Heart left ventricle (tissue), 16 donors: ENCODE measurements at places on chromosomes 6 and 20.

DNA sequence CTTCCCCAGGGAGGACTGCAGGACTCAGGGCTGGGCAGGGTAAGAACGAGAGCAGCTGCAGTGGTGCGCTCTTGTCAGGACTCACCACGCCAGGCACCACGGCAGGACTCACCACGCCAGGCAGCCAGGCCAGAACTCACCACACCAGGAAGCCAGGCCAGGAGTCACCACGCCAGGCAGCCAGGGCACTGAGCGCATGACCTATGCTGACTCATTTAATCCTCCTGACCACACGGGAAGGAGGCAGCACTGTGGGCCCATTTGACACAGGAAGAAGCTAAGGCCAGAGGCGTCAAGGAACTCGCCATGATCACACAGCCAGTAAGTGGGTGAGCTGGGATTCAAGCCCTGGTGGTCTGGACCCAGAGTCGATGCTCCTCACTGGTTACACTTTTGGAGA is 189.3 kb downstream of the PREX1 start:
- DNase-seq: no peak

- DNase-seq: peak; percentile 55
These were observed 621 bp downstream of the NOL7 start for GRCh38 chr6:13615792-13616120.

GRCh38 chr6:2441601-2442475 is 196.4 kb upstream of the GMDS start:
- no peak for DNase-seq

- DNase-seq: no peak
These were observed 3.9 kb downstream of the SLC22A2 start for GRCh38 chr6:160254467-160255312.

- DNase-seq: no peak
These were observed 16.5 kb downstream of the SMLR1 start for GRCh38 chr6:130843575-130844320.

GRCh38 chr20:64139199-64140060 is 24.8 kb upstream of the MYT1 start:
- DNase-seq: peak; percentile 7

DNA sequence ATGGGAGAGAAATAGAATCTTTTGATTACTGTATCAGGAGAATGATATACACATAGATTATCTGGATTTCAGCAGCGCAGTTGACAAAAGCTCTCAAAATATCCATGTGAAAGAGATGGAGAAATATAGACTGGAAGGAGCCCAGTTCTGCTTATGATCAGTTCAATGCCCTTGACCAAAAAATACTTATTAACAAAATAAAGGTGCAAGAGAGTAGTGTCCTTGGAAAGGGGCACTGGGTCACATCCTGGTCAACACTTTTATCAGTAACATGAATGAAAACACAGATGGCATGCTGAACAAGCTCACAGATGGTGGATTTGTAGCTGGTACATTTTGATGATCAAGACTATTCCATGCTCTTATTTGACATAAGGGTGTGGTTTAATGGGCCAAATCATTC is 63.9 kb upstream of the PLEKHG1 start:
- no peak for DNase-seq

- DNase-seq: no peak
These were observed 59.1 kb upstream of the PRDM1 start for GRCh38 chr6:106026748-106027715.

- DNase-seq: no peak
These were observed 24.9 kb upstream of the SULF2 start for GRCh38 chr20:47810116-47810677.

GRCh38 chr6:89888871-89889270 is 5.4 kb upstream of the GJA10 start:
- DNase-seq: no peak

DNA sequence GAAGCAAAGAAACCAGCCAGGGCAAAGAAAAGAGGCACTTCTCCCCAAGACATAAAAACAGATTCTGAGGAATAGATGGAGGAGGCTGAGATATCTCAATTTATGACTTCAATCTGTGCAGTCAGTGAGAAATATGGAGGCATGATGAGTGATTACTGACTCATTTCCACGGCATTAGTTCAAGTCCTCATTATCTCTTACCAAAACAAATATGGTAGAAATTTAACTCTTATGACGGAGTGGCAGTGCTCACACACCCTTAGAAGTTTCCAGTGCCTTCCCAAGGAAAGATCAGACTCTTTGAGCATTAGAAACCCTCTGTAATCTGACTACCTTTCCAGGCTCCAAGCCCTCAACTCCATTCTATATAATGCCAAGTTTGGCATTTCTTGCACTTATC is 364.1 kb downstream of the ARHGAP18 start:
- no peak for DNase-seq

DNA sequence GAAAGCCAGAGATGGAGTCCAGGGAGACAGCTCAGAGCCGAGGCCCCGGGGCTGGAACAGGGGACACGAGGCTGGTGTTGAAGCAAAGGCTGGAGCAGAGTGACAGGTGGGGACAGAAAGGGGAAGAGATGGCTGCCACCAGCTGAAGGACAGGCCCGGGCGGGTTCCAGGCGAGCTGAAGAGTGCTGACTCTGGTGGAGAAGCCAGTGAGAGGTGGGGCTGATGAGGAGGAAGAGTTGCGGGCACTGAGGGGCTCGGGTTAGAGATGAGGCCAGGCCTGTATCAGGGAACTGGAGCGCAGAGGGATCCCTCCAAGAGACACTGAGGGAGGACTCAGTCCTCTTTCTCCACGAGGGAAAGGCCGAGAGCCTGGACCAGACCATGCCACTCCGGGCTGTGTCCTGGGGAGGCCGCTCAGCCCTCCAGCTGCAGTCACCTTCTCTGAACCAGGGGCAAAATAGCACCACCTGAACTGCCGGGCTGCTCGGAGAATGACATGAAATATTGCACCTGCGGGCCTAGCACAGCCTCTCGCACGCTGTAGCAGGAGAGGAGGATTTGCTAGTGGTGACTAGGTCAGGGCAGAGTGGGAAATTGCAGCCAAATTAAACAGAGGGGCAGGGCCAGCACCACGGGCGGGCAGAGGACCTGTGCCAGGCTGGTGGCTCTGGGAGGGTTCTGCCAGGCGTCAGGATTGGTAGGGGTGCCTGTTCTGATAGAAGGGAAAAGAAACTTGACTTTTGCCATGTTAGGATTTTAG is 175.9 kb downstream of the ZDHHC14 start:
- no peak for DNase-seq

DNA sequence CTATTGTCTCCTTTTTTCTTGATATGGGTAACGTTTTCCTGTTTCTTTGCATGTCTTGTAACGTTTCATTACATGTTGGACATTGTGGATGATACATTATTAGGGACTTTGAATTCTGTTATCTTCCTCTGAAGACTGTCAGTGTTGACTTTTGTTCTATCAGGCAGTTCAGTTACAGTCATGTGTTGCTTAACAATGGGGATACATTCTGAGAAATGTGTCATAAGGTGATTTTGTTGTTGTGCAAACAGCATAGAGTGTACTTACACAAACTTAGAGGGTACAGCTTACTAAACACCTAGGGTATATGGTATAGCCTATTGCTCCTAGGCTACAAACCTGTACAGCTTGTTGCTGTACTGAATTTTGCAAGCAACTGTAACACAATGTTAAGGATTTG is 64.7 kb downstream of the AK9 start:
- no peak for DNase-seq

DNA sequence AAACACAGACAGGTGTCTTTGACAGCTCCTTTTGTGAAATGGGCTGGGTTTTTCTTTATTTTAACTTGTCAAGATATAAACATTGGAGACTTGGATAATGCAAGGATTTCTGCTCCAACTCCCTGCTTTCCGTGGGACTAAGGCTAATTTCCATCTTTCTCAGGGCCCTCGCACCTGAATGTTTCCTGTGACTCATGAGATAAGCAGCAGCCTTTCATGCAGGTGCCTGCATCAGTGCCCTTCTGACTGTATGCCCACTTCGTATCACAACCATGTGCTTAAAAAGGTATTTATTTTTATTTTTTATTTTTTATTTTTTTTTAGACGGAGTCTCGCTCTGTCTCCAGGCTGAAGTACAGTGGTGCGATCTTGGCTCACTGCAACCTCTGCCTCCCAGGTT is 736.1 kb downstream of the DOK5 start:
- DNase-seq: no peak

GRCh38 chr6:87481931-87482330 is 9.2 kb downstream of the SLC35A1 start:
- no peak for DNase-seq

DNA sequence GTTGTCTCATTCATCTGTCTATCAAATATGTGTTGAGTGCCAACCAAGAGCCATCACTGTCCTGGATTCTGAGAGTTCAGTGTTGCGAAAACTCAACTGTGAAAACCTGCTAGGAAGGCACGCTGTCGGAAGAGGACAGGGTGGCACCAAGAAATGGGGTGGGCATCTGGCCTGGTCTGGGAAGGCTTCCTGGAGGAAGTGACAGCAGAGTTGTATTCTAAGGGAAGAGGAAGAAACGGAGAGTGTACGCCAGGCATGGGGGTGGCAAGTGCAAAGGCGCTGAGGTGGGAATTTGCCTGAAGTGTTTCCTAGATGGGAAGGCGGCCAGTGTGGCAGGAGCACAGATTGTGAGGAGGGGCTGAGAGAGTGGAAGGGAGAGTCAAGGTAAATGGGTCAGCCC is 91.2 kb downstream of the ANKRD60 start:
- DNase-seq: no peak

- no peak for DNase-seq
These were observed 171.3 kb upstream of the CST7 start for GRCh38 chr20:24777746-24778145.

DNA sequence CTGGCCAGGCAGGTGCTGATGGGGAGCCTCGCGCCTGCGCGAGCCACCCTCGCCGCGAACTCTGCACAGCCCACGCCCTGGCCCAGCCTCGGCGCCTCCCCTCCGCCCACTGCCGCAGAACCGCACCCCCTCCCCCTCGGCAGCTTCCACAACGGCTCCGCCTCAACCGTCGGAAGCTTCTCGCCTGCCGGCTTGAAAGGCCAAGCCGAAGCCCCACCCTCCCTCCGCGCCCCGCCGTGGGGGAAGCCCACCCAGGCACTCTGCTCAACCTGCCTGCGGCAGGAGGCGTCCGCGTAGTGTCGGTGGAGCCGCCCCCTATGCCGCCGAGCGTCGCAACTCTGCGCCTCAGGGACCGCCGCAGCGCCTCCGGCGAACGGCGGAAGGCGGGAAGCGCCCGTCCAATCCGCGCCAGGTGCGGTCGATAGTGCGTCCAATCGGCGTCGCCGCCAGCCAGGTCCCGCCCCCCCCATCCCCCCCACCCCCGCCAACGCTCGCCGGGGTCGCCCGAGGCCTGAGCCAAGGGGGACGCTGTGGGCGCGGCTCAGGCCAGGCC is at the start of gene SYCP2:
Gene SYCP2, minus strand, starts transcription at position 342 of the 553 bp plus-strand sequence. CDS start 11,224 bp downstream, outside the sequence.
- peak; percentile 69 for DNase-seq

- DNase-seq: no peak
These were observed 16.3 kb downstream of the LRRC1 start for GRCh38 chr6:53811082-53811481.

GRCh38 chr20:20864351-20865096 is 152.1 kb upstream of the RALGAPA2 start:
- DNase-seq: no peak

DNA sequence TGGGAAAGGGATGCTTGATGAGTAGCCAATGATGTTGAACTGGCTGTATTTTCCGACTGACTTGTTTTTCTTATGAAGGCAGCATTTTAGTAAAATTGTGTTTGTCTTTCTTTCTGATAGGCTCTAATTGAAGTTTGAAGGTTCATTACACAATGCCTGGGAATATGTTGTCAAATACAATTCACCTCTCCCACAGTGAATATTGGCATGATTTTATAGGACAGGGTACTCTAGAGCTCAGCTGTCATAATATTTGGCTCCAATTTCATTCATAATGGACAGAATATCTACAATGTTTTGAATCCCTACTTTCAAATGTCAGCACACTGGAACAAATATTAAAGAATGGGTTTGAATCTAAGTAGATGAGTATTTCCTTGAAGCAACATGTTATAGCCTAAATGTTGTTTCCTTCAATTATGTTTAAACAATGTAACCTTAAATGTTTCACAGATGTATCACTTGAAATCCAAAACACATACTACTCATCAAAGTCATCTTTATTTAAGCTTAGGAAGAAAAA is 81.4 kb downstream of the LAMA2 start:
- DNase-seq: no peak

DNA sequence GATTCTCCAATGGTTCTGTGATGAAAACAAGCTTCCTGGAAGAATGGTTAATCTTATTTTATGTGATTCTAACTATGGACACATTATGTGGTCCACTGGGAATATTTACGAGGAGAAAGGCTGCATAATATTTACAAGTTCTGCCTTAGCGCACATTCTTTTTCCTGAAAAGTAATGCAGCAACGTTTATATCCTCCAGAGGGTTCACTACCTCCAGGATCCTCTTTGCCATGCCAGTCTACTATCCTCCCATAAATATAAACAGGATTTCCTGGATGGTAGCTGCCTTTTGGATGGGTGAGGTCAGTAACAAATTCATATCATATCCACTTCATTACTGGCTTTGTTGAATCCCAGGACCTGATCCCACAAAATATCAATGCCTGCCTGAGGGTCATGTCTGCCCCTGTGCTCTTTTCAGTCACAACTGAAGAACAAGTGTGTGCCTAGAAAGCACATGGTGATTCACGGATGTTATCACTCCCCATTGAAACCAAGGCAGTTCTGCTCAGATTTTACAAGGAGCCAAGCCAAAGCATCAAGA is 30.4 kb downstream of the ADGRF5 start:
- DNase-seq: no peak

- DNase-seq: no peak
These were observed 8.3 kb upstream of the AVP start for GRCh38 chr20:3092611-3093379.
